ENCODE measurements at places on chromosomes 5 and 9.

DNA sequence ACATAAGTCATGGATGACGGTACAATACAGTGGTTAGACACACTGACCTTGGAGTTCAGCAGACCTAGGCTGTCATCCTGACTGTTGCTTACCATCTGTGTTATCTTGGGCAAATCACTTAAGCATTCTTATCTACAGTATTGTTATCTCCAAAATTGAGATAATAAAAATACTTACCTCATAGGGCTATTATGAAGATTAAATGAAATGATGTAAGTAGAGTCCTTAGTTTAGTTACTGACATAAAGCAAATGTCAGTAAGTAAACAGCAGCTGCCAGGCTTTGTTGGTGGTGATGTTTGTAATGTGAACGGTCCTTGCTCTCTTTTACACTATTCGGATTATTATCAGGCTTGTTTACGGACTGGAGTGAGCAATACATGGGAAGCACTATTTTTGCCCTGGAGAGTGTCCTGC is 107.3 kb upstream of the DPYSL3 start:
- DNase-seq = no peak

GRCh38 chr9:104091116-104091515 is 3.0 kb upstream of the SMC2 start:
- no peak for DNase-seq

DNA sequence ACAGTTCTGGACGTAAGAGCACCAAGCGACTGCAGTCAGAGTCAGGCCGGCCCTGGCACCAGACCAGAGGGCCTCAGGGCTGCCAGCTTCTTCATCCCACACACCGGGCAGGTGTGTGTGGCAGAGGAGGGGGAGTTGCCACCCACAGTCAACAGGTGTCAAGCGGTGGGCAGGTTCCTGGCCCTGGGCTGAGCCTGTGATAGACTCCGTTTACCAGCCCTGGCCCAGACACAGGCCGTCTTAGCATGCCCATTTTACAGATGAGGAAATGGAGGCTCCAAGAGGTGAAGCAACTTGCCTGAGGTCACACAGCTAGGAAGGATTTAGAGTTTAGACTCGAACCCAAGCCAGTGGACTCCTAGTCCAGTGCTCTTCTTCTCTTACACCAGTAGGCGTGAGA is 71.8 kb downstream of the HMCN2 start:
- no peak for DNase-seq

GRCh38 chr5:10310066-10310779 is 2.5 kb upstream of the CMBL start:
- DNase-seq = no peak

DNA sequence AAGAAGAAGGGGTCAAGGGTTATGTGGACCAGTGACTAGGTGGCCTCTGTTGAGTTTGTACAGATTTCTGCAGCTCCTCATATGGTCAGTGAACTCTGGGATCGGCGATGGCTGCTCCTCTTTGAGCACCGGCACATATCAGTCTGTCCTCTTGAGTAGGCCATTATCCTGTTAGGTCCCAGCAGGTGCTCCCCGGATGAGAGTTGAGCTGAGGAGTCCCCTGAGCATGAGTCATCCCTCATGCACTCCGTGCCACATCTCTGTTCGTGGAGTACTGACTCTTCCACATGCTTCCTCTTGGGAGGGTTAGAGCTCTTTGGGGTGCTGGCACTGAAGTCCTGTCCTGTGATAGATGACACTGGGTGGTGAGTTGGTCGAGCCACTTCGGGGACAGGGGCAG is 143.7 kb downstream of the PTTG1 start:
- DNase-seq = no peak

- DNase-seq = no peak
Observed at GRCh38 chr9:91348191-91348807, 13.4 kb downstream of the AUH start.

- no peak for DNase-seq
Observed at GRCh38 chr5:133607451-133607850, 4.9 kb downstream of the FSTL4 start.

- DNase-seq = no peak
Observed at GRCh38 chr9:125574126-125574877, 132.7 kb downstream of the MAPKAP1 start.

DNA sequence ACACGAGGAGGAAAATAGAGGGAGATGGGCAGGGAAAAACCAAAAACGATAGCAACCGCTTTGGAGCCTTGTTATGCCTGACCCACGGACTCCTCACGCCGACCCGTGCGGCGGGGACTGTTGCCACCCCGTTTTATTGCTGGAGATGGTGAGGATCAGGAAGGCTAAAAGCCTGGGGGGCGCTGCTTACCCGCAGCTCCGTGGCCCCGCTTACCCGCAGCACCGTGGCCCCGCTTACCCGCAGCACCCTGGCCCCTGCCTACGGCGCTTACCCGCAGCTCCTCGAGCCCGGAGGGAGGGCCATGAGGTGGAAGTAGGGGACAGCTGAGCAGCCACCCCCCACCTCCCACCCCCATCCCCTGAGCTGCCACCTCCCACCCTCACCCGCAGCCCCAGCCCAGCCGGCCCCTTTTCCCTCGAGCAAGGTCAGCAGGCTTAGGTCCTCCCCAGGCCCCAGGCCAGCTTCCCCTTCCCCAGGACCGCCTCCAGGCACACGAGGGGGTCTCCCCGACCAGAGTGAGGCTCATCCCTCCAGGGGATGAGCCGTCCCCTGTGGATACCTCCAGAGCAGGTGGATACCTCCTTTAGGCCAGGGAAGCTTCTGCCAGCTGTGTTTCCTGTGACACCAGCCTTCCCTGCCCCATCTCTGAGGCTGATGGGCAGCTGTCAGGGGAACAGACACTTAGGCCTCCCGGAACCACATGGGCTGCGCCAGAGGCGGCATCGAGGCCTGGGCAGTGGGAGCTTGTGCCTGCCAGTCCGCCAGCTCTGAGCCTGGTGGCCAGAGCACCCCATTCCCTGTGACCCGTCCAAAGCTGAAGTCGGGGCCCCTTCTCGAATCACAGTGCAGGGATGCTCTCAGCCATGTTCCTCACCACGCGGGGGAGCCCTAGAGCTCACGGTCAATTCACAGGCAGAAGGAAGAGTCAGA is 92.3 kb downstream of the LMX1B start:
- peak; percentile 28 for DNase-seq

DNA sequence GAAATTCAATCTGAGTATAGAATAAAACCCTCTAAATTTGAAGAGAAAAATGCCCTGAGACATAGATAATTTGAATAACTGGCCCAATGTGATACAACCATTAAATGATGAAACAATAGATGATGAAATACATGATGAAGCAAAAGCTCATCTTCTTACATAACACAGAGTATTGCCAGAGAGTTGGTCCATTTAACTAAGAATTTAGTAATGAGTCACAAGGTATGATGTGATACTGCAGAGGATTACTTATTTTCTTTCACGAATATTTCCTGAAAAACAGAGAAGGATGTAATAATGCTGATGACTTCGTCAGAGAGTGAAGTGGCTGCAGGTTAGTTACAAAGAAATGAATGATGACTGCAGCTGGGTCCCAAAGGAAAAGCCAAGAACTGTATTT is 379.3 kb downstream of the CDH12 start:
- no peak for DNase-seq

GRCh38 chr5:72216756-72217155 is 103.3 kb downstream of the MRPS27 start:
- DNase-seq = no peak

- DNase-seq = no peak
Observed at GRCh38 chr9:99885747-99886146, 20.7 kb upstream of the STX17 start.

- DNase-seq = no peak
Observed at GRCh38 chr9:92641092-92641809, 28.7 kb downstream of the IPPK start.

GRCh38 chr5:125286271-125286670 is 539.8 kb upstream of the ZNF608 start:
- DNase-seq = no peak

- peak; percentile 42 for DNase-seq
Observed at GRCh38 chr5:56900395-56900794, 9.0 kb upstream of the SETD9 start.

DNA sequence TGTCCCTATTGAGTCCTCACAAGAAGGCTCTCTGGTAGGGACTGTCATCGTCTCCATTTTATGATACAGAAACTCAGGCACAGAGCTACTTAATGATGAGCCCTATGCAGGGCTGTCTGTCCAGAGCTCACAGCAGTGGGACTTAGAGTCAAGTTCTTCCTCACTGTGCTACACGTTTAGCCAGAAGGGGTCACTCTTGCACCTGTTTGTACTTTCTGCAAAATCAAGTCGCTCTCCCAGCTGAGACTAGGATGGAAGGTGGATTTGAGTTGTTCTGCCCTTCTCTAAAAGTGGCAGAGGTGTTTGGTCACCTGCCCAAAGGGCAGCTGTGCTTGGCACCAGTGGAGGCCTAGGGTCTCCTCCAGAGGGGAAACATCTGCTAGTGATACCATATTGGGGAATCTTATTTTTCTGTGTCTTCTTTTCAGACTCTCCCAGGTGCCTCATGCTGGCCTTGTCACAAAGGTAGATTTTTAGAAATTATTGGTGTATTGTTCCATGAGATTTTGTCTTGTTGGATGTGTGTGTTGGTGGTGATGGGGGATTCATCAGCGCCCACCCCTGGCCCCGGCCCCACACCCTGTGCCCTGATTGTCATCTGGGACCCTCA is 104.2 kb downstream of the PPARGC1B start:
- DNase-seq = peak; percentile 86

DNA sequence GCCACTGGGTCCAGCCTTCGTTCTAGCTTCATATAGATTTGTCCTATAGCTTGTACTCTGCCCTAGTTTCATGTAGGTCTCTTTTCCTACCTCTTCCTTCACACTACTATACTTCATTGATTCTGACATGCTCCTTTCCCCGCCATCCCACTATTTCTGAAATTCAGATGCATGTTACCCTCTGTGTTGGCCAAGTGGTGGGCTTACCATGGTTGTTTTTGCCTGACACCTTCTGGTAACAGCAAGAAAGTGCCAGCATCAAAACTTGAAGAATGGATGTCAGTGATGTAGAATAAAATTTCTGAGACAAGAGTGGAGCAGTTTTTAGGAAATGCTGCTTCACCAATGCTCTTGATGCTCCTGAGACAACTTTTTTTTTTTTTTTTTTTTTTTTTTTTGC is 19.5 kb upstream of the SERINC5 start:
- DNase-seq = peak; percentile 21

GRCh38 chr5:155025895-155026294 is 12.3 kb downstream of the KIF4B start:
- no peak for DNase-seq

DNA sequence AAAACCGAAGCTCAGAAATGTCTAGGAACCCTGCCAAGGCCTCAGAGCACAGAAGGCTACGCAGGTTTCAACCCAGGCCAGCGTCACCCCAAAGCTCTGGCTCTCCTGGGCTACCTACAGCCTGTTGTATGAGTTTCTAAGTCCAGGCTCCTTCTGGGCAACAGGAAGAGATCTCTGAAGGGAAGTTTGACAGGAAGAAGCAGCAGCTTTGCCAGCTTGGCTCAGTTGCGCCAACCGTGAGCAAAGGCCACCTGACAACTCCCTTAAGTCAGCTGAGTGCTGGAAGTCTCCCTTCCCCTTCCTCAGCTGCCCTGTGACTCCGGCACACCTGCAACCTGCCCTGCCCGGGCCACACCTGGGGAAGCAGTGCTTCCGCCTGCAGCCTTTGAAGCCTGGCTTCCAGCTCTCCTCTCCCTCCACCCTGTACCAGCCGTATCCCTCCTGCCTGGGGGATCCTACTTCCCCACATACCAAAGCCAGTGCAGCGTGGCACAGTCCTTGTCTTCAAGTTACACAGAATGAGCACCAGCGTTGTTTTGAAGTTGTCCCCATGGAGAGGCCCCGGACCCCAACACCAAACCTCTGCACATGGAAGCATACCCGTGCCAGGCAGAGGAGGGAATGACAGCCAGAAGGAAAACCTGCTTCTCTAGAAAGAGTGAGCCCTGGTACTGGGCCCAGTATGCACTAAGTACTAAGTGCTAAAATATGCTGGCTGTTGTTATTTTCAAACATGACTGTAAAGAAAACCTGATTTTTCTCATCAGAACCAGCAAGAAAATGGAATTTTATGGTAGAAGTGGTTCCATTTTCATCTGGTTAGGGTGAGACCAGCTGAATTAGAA is 36.5 kb downstream of the SHB start:
- peak; percentile 73 for DNase-seq

- DNase-seq = no peak
Observed at GRCh38 chr5:6393596-6394194, 15.3 kb upstream of the MED10 start.
